ENCODE measurements at places on chromosomes 3 and 15.

- no peak for DNase-seq
Observed at GRCh38 chr3:112865757-112866156, 19.1 kb upstream of the CD200R1L start.

DNA sequence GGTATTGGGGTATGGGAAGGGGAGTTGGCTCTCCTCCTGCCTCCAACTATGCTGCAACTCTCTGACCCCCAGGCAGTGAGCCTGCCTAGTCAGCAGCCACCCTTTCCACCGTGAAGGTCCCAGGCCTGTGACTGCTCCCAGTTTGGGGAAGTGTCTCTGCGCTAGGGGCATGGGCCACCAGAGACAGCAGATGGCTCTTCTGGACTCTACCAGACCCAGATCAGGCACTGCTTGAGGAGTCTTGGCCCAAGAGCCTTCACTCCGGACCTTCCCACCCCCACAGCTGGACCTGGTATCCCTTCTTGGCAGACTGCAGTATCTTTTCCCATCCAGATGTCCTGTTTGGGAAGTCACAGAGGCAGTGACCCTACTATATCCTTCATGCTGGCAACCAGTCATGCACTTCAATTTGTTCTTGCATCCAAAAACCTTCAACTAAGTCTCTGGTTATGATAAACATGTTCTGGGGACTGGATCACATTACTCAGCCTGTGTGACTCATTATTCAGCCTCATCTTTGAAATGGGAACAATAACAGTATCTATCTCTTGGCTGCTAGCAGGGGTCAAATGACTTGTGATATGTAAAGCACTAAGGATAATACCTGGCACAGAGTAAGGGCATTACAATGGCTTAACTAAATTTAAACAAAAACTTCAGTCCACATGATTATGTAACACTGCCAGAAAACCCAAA is 62.7 kb downstream of the POMGNT2 start:
- no peak for DNase-seq

DNA sequence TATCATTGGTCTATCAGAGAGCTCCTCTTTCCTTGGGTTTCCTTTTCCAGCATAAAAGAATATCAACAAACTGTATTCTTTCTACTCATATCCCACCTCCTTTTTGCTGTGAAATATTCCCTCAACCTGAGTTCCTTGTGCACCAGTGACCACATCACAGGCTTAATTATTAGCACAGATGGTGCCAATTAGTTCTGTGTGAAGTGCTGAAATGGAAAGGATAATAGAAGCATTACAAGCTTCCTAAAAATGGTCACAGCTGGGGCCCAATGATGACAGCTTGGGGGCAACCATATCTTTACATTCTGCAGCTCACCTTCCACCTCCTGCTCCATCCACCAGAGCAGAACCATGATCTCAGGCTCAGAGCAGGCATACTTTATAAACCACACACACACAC is 84.6 kb downstream of the ANO10 start:
- no peak for DNase-seq

DNA sequence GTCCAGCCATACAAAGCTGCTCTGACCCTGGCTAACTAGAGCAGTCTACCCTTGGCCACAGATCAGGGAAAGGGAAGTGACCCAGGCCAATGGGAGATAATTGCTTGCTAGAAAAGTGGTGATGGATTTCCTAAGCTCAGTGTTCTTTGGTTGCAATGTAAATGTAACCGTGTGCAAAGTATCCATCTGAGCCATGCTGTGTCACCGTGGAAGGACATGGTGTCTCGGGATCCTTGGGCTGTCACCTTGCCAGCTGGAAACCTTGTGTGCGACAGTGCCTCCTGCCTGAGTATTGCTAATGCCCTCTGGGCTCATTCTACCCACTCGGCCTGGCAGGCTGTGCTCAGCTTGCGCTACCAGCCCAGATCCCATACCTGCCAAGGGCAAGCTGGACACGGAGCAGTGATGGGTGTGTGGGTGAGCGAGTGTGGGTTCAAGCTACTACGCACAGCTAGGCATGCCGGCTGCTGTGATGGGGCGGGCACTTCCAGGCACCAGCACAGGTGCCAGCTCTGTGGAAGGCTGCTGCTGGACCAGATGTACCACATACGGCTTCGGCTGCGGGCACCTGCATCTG is 10.7 kb upstream of the SIAH2 start:
- no peak for DNase-seq

DNA sequence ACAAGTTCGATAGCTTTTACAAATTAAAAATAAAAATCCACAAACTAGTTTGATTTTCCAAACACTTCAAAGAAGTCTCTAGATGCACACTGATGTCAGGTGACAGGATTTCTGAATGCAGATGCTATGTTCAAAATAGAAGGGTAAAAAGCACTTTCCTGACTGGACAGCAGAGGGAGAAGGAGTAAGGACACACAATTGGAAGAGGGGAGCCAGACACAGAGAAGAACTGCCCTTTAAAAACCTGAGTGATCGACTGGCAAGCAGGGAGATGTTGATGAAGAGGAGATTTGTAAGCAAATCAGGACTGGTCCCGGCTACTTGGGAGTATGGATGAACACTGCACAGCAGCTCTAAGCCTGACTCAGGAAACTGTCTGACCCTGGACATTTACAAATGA is 612.8 kb downstream of the MAGI1 start:
- DNase-seq, result peak; percentile 32

DNA sequence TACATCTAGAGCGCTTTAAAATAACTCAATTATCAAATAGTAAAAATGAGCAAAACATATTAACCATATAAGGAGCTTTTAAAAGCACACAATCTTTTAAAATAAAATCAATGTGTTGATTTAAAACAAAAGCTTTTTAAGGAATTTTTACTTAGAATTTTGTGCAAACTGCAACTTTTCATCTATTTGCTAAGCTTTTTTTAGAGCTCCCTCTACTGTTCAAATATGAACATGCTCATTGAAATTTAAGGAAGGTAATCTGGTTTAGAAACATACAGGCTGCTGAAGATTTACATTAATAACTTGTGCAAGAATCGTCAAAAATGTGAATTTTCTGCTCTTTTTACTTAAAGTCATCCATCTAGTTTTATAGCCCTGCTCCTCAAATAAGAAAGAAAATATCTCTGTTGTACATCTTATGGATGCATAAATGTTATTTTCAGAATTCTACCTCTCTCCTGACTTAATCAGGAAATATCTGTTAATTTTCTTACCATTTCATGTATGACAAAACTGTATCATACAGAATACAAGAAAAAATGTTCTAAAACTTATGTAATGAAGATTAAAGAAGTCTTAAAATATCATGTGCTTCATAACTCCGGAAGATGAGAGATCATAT is 469.4 kb upstream of the ROBO2 start:
- peak; percentile 30 for DNase-seq

- no peak for DNase-seq
Observed at GRCh38 chr3:169564883-169565282, 98.6 kb downstream of the MECOM start.

- no peak for DNase-seq
Observed at GRCh38 chr3:4065085-4065484, 238.1 kb upstream of the SETMAR start.

GRCh38 chr3:36095238-36095637 is 285.1 kb upstream of the STAC start:
- no peak for DNase-seq

DNA sequence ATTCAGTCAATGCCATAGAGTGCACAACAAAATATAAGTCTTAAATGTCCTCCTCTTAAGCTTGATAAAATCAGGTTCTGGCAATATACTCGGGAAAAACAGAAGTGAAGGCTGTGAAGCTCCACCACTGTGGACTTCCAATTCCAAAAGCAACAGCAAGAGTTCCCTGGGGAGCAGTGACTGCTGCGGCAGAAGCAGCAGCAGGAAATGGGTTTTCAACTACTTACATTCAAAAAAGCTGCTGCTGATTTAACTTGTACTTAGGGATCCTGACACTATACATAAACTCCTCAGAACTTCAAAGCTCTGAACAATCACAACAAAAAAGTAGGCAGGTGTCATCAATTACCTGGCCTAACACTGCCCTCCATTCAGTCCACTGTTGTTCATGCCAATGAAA is 4.7 kb downstream of the CEP152 start:
- DNase-seq, result peak; percentile 88

DNA sequence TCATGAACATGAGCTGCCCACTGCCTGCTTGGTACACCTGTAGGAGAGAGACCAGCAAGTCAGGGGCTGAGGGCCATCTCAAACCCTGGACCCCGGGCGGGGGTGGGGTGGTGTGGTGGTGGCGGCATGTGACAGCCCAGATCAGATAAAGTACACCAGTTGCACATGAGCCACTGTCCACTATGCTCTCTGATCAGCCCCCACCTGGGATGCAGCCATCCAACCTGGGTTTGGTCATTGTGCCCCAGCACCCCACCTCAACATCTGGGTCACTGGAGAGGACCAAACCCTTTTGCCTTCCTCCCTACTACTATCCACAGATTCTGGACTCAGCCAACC is 3.0 kb upstream of the NCKIPSD start:
- no peak for DNase-seq

DNA sequence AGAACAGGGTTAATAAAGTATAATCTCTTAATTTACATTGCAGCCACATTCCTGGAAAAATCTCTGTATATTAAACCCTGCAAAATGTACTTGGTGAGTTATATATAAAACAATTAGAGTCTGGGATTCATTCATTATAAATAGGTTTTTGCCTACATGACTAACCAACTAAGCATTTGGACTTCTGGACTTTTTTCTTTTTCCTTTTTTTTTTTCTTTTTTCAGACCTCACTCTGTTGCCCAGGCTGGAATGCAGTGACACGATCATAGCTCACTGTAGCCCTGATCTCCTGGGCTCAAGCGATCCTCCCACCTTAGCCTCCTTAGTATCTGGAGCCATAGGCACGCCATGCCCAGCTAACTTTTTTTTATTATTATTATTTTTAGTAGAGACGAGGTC is 4.5 kb downstream of the DNAJC13 start:
- DNase-seq, result peak; percentile 81

DNA sequence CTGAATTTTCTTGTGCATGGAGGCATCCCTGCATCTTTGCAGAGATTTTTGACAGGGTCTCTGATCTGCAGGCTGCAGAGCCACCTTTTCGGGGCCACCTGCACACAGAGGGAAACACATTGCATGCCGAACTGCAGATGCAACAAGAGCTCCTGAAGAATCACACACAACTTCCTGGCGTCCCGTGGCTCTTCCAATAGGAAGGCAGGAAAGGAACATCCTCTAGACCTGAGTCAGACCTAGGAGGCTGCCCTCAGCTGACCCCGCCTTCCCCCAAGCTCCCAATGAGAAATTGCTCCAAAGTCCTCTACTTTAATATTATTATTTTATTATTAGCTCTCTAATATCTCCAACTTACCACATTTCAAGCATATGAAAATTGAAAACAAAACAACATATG is 213.2 kb upstream of the ARRDC4 start:
- no peak for DNase-seq

DNA sequence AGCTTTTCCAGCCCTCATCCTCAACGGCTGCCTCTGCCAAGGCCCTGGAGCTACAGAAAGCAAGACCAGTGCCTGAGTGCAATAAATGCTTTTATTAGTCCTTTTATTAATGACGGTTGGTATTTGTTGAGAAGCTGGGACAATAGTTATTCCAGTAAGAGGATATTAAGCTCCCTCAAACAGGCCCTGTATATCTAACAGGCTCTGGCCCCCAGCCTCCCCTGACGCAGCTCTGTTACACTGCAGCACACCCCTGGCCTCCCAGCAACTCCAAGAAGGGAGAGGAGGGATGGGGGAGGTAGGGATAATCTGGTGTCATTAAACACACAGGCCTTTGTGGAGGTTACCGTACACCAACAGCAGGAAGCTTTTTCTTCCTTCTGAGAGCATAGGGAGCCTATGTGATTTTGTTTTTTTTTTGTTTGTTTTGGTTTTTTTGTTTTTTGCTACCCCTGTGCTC is 30.8 kb upstream of the MAGEF1 start:
- DNase-seq, result no peak

- no peak for DNase-seq
Observed at GRCh38 chr3:3068358-3068881, 41.8 kb downstream of the IL5RA start.

DNA sequence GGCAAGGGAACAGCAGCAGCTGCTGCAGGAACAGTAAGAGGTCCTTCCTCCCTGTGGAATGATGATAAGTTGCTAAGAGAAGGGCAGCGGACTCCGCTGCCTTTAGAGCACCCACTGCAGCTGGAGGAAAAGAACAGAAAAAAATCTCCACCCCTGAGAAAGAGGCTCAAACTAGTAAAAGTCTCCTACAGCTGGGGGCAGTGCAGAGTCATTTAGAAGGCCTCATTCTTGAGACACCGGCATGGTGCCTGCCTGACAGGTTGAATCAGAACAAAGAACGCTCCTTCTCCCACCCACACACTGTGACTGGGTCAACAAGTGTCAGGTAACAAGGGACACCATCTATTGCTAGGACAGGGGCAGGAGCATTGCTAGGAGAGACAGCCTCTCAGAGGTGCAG is 188.4 kb downstream of the ABHD5 start:
- DNase-seq, result no peak

GRCh38 chr3:195573611-195574496 is 9.9 kb downstream of the APOD start:
- no peak for DNase-seq

DNA sequence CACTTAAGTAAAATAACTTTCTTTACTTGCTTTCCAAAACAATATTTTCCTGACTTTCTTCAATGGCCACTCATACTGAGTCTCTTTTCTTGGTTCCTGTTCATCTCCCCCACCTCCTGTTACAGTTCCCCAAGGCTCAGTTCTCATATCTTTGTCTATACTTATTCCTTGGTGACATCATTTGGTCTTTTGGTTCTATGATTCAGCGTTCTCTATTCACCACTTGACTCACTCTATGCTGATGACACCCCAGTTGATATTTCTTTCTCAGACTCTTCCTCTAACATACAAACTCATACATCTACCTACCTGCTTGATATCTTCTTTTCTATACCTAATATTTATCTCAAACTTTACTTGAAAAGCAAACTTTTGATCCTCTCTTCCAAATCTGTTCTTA is 85.0 kb upstream of the P3H2 start:
- DNase-seq, result peak; percentile 89

DNA sequence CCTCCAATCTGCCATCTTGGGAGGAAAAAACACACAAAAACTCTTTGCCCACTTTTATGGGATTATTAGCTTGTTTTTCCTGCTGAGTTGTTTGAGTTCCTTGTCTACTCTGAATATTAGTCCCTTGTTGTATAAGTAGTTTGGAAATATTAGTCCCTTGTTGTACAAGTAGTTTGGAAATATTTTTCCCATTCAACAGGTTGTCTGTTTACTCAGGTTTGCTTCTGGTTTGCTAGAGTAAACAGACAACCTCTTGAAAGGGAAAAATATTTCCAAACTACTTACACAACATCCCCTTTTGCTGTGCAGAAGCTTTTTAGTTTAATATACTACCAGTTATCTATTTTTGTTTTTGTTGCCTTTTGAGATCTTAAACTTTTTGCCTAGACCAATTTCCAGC is 193.3 kb upstream of the MANF start:
- no peak for DNase-seq

GRCh38 chr15:86661580-86661979 is 581.9 kb downstream of the AGBL1 start:
- DNase-seq, result no peak

GRCh38 chr3:126613479-126614188 is 41.3 kb downstream of the TXNRD3 start:
- DNase-seq, result no peak

- DNase-seq, result no peak
Observed at GRCh38 chr3:116981089-116981488, 271.5 kb downstream of the TUSC7 start.

GRCh38 chr3:120773932-120774331 is 31.4 kb downstream of the GTF2E1 start:
- DNase-seq, result no peak

- peak; percentile 41 for DNase-seq
Observed at GRCh38 chr3:120567370-120568201, 28.6 kb upstream of the NDUFB4 start.

Data from fibroblast of skin of back (primary cell).